Activated CD4-positive, alpha-beta T cell treated with anti-CD3 and anti-CD28 coated beads for 24 hours (primary cell): ENCODE measurements at places on chromosomes 7 and 10.

DNA sequence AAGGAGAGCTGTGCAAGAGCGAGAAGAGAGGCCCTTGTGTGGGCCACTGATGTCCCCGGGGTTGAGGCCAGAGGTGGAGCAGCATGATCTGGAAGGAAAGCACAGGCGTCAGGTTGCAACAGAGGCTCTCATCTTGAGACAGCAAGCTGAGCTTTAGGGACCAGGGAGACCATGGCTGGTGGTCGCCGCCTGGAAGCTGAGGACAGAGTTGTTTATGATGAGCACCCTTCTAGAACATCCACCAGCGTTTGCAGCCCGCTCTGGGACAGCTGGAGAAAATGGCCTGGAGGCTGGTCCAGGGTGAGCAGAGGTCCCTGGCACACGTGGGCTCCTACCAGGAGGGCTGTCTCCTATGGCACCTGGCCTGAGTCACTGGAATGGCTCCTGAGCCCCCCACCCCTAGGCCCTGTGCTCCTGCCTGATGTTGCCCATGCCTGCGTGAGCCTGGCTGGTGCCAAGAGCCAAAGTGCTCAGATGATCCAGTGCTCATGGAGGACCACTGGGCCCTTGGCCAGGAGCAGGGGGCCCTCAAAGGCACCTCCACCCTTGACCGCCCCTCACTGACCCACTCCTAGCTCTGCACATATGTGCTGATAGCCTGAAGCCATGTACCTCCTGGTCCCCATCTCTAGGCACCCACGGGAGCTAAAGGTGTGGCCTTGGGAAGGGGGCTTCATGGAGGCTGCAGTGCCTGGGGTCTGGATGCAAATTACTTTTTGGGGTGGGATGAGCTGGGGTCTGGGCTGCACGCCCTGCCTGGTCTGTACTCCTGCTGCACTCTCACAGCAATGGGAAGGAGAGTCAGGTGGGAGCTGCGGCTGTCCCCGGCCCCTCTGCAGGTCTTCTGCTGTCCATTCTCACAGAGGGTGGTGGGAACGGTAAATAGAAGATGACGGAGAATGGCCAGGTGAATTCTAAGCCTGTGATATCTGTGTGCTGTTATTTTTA, 40.1 kb upstream of the RET start:
- no peak for DNase-seq

GRCh38 chr10:114520453-114520852, 116.2 kb upstream of the AFAP1L2 start:
- no peak for DNase-seq

DNA sequence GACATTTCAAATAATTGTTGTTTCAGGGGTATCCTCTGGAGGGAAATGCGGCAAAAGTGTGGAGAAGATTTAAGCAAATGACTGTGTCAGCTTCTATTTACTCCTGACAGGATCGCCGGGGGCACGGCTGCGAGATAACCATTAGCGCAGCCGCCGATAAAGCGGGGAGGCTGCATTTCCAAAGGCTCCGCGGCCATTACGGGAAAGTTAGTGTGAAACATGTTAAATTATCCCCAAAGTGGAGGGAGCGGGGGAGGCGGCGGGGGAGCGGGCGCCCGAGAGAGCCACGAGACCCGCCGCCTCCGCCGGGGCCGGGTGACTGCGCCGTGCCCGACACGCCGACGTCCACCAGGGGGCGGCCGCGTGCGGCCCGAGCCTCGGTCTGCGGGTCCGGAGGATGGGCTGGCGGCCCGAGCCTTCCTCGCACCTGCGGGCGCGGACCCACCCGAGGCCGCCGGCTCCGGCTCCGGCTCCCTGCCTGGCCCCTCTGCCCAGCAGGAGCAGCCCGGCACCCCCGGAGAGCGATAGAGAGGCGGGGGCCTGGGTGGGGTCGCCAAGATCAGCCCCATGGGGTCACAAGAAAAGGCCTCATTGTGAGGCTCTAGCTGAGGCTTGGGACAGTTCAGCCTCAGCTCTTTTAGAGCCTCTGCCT, 74.4 kb upstream of the PAX2 start:
- peak; percentile 50 for DNase-seq

DNA sequence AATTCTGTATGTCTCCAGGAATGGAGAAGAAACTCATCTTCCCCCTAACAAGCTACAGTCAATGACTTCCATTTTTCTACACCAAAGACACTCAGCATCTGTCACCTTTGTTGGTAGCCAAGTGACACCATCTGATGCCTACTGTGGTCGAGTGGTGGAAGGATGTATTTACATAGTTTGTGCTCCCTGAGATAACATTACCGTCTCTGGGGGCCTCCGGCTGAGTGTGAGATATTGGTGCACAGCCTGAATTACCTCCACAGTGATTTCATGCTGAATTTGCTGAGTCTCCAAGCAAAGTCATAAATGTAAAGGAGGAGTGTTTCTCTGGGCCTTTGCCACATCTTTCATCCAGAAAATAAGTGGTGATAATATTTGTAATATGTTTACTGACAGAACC, 114.0 kb downstream of the GRID1 start:
- no peak for DNase-seq

- DNase-seq, result no peak
Measured at GRCh38 chr10:133515471-133515870, 11.7 kb upstream of the CYP2E1 start.

GRCh38 chr7:29865526-29865925, 59.2 kb downstream of the WIPF3 start:
- DNase-seq, result no peak

DNA sequence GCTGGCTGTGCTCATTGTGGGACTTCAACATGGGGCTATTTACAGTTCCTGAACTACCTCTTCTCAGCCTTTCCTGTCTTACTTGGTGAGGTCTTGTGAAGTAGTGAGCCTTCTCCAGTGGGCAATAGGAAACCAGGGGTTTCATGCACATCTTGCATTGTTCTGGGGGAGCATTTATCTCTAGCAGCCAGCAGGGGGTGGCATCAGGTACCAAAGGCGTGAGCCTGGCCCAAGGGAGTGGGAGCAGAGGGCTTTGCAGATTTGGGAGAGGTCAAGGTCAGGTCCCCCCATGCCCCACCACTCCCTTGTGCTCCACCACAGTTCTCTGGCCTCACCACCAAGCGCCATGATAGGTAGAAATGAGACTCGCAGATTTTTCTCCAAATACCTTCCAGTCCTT, 85.4 kb upstream of the NPTX2 start:
- no peak for DNase-seq

DNA sequence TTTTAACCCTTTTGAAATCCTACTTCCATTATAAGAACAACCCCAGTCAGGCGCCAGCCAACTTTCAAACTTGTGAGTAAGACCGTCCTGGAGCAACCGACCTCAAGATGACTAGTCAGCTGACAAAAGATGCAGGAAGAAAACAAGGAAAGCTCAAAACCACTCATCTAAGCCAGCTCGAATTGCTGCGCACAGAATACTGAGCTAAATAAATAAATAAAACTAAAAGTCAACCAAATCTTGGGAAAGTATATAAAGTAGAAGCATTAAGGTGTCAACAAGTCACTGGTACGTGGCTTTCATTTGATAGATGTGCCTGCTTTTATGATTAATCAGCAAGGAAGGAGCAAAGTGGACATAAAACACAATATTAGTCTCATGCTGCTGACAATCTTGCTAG, 1269.8 kb downstream of the XPNPEP1 start:
- DNase-seq, result no peak

DNA sequence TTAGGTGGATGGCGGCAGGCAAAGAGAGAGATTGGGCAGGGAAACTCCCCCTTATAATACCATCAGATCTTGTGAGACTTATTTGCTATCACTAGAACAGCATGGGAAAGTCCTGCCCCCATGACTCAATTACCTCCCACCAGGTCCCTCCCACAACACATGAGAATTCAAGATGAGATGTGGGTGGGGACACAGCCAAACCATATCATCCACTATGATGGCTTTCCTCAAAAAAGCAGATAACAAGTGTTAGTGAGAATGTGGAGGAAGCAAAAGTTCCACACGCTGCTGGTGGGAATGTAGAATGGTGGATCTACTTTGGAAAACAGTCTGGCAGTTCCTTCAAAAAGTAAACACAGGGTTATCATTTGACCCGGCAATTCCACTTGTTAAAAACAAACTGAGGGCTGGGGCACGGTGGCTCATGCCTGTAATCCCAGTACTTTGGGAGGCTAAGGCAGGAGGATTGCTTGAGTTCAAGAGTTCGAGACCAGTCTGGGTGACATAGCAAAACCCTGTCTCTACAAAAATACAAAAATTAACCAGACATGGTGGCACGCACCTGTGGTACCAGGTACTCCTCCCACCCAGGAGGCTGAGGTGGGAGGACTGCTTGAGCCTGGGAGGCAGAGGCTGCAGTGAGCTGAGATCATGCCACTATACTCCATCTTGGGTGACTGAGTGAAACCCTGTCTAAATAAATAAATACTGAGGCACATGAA, 161.4 kb upstream of the EEPD1 start:
- peak; percentile 17 for DNase-seq

- DNase-seq, result no peak
Measured at GRCh38 chr10:124562425-124563060, 100.9 kb downstream of the LHPP start.

DNA sequence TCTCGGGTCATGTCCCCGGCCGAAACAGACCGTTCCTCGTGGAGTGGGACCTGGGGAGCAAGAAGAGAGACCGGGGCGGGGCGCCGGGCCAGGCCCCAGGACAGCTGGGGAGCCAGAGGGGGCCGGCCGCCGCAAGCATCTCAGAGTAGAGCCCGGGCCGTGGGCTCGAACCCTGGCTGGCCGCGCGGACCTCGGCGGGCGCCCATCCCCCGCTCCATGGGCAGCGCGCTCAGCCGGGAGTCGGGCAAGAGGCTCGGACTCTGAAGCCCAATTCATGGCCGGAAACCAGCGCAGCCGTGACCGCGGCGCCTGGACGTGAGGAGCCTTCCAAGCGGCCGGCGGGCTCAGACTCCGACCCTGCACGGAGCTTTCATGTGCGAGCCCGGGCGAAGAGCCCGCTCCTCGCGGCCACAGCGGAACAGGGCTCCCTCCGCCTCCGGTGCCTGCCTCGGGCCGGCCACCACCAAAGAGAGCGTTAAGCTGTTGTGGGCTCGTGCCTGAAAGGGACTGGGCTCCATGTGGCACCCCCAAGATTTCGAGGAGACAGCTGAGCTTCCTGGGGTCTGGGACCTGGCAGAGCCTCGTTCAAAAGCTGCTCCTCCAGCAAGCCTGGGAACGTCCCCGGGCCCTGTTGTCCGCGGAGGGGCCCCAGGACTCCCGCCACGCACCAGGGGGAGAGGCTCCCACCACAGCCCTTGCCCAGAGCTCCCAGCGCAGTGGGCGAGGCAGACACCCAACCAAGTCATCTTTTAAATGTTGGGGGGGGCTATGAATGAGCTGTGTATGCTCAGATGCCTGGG, 757 bp upstream of the GRID1 start:
- DNase-seq, result no peak

GRCh38 chr7:26265499-26266075, 26.1 kb upstream of the SNX10 start:
- DNase-seq, result no peak

- no peak for DNase-seq
Measured at GRCh38 chr7:26508481-26508880, 216.8 kb downstream of the SNX10 start.

DNA sequence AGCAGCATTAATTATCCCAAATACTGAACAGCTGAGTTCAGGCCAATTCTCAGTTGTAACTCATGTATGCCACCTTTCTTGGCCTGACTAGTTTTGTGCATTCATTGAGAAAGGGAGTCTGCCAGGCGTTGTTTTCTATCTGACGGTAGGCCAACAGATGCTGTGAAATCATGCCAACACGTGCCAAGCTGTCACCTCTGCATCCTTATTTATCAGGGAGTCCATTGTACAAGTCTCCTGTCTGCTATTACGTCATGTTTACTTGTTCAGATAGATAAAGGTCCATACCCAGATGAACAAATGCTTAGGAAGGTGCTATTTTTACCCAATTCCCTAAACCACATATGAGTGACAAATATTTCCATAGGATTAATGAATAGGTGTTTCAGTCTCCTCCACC, 127.2 kb upstream of the CDK6 start:
- no peak for DNase-seq

GRCh38 chr7:105136221-105136620, 122.2 kb downstream of the KMT2E start:
- DNase-seq, result no peak

DNA sequence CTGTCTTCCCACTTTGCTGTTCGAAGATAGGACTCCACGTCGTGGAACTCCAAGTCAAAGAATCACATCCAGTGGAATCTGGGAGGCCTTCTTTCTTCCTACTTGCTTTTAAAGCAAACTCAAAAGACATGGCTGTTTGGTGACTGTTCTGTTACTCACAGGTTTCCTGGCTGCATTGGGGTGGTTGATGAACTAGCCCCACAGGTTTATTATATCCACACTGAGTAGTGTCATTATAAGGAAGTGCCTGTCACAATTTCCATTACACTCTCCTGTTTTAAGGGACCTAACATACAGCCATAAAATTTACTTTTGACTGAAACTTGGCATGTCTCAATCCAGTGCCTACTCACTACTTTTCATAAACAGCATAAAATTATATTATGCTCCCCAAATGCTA, 287.3 kb upstream of the SP4 start:
- DNase-seq, result no peak

GRCh38 chr7:134527979-134528371, 608 bp downstream of the AKR1B10 start:
- DNase-seq, result no peak

GRCh38 chr7:45704683-45705016, 130.5 kb downstream of the ADCY1 start:
- no peak for DNase-seq

DNA sequence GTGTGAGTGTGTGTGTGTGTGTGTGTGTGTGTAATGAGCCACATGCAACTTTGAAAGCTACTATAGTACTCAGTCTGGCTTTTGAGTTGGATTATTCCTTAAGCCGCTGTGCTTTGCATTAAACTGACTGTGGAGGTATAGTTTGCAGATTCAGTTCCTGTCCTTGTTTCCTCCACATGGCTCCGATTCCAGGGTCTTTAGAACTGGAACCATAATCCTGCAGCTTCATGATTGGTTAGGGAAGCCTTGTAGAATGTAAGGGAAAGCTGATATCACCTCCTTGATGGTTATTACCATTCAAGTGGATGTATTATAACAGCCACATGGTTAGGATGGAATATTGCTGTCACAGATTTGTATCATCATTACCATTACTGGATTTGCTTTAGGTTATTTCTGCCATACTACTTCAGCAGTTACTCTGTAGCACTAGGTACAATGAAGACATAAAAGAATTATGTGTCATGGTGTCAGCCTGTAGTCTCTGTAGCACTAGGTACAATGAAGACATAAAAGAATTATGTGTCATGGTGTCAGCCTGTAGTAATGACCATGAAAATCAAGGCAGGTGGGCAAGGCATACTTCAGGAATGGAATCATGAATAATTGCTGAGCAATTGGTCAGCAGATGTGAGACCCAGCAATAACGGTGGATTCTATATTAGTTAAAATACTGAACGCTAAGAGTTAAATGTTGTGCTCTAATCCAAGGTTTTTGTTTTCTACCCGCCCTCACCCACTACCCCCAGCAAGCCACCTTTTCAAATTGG, 275.1 kb upstream of the FZD1 start:
- no peak for DNase-seq
